ENCODE measurements at places on chromosomes 11 and 22. TPM values are rescaled to one million over a fixed set of nuclear protein-coding genes. Genes with fewer than 3 reads are reported as not detected.

Gene PHLDB1
- polyA plus RNA-seq: 42.1 TPM

Gene CATSPERZ
- 0.15 TPM for polyA plus RNA-seq

Gene LARGE2
- 3.6 TPM for polyA plus RNA-seq

GRCh38 chr22:20442485-20443284, 5.1 kb upstream of the SCARF2 start:
- DNase-seq: no peak

DNA sequence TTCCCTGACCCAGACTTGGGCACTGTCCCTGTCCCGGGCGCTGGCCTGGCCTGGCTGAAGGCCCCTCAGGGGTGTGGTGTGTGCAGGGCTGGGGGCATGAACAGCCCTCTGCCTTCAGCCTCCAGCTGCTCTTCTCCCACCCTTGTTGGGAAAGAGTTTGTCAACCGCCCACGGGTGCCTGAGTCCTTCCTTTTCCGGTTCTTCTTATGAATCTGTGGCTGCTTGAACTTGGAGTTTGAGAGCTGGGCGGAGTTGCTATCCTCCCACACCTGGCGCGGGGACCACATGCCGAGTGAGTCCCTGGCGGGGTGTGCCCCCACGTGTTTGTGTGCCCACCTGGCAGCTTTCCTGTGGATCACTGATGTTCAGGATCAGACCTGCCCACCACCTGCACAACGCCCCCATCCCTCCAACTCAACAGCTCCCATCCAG, 13.4 kb downstream of the NFAM1 start:
- no peak for DNase-seq

DNA sequence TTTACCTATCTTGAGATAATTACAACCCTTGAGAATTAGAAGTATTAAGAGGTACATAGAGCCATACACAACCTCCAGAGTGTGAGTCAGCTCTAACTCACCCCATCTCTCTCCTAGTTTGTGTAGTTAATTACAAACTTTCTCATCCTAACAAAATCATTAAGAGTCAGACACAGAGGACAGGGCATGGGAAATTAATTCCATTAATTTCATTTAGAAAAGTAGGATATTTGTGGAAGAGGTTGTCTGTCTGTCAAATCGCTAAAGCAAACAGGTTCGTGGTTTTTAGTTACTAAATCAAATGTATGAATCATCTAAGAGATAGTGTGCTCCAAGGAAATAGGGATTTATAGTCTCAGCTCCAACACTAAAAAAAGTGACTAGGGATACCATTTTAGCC, 1261.4 kb upstream of the TENM4 start:
- DNase-seq: no peak

GRCh38 chr22:22616636-22617035, 27.8 kb upstream of the GGTLC2 start:
- peak; percentile 17 for DNase-seq

Gene SYCE3
- not detected for polyA plus RNA-seq

Gene CFAP300
- polyA plus RNA-seq: 1.9 TPM

GRCh38 chr11:36186340-36187175, 102.7 kb downstream of the COMMD9 start:
- DNase-seq: no peak

Gene DCPS
- 10.6 TPM for polyA plus RNA-seq

Gene RBFOX2
- 67.0 TPM for polyA plus RNA-seq

GRCh38 chr11:88508418-88508758, 170.9 kb upstream of the CTSC start:
- DNase-seq: no peak

Gene NAALAD2
- 5.1 TPM for polyA plus RNA-seq

DNA sequence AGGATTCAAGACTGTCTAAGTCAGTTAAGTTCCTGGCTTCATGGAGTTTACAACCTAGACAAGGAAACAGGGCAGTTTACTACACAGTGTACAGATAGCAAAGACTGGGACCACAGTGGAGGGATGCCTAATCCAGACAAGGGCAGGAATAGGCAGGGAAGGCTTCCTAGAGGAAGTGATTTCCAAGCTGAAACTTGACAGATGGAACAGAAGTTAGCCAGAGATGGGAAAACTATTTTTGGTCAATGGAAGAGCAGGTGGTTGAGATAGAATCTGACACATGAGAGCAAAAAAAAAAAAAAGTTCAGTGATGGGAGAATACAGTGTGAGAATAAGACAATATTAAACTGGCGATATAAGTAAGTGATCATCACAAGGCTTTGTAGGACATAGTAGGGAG, 1.3 kb downstream of the COA4 start:
- no peak for DNase-seq

Gene MPZL2
- polyA plus RNA-seq: 32.8 TPM

DNA sequence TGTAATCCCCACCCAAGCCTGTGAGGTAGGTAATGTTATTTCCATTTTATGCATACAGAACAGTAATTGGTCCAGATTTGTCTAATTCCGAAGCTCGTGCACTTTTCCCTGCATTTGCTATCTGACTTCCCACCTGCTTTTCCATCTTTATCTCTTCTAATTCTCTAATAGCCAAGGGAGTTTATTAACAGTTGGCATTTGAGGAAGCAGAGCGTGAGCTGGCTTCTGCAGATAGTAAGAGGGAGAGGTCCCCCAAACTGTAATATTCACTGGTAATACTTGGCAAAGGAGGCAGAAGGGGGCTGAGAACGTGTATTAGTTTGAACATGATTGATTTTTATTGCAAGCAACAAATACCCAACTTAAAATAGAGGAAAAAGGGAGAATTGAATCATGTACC, 110.8 kb upstream of the SPON1 start:
- DNase-seq: no peak

DNA sequence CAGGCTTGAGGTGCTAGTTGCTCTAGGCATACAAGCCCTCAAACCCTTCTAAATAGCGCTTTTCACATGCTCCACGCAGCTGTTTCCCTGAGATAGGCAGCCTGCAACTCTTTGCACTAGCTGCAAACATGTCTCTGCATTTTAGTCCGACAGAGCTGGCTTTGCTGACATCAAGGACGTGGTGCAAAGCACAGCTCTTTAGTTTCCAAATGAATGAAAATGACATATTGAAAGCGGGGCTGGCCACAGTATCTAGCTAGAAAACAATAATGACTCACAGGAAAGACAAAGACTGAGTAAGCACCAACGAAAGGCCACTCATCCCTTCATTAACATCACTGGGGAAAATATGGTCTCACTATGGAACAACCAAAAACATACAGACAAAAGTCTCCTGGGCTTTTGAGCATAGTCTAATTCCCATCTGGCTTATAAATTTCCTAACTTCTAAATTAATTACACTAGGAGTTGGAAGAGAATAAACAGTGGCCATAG, 15.3 kb upstream of the ZC3H12C start:
- no peak for DNase-seq

DNA sequence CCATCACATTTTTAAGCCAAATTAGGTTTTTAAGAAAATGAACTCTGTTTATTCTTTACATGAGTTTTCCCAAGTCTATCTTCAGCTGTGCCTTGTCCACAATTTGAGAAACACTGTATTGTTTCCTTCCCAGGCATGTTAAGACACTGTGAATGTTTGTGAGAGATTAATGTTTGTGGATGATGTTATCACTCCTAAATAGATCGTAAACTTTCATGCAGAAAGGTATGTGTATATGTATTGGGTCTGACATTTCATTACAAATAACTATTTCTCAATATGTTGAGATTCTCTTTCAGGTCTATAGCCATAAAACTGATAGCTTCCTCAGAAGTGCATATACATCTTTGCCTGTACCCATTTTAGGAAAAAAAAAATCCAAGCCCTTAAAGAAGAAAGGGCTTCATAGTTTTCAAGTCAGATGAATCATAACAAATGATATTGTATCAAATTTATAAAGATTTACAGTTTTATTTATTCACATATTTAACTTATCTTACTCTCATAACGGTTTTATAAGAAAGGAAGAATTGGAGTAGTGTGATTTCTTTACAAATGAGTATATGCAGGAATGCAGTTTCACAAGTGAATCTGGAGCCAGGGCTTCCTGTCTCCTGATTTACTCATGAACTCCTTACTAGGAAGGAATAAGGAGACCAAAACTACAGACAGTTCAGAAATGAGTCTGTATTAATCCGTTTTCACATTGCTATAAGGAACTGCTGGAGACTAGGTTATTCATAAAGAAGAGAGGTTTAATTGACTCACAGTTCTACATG, 11.2 kb downstream of the OR8D1 start:
- no peak for DNase-seq

- no peak for DNase-seq
These were observed 47.0 kb upstream of the ISX start for GRCh38 chr22:35018995-35019394.

Gene SLC7A4
- polyA plus RNA-seq: 31.4 TPM

DNA sequence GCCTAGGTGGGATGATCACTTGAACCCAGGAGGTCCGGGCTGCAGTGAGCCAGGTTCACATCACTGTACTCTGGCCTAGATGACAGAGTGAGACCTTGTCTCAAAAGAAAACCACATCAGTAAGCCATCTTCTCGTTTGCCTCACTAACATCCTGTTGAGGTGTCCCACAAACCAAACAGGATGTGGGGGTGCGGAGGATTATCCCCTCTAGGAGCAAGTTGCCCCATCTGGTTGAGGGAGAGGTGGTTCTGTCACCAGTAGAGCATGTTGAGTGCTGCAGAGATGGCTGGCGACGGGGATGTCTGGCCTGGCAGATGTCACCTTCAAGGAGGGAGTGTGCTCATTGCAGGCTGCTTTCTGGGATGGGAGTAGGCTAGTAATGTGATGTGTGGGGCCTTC, 72.4 kb downstream of the ZNRF3 start:
- DNase-seq: no peak

Gene BLID
- not detected for polyA plus RNA-seq

GRCh38 chr11:30225642-30226041, 5.2 kb upstream of the FSHB start:
- DNase-seq: no peak

DNA sequence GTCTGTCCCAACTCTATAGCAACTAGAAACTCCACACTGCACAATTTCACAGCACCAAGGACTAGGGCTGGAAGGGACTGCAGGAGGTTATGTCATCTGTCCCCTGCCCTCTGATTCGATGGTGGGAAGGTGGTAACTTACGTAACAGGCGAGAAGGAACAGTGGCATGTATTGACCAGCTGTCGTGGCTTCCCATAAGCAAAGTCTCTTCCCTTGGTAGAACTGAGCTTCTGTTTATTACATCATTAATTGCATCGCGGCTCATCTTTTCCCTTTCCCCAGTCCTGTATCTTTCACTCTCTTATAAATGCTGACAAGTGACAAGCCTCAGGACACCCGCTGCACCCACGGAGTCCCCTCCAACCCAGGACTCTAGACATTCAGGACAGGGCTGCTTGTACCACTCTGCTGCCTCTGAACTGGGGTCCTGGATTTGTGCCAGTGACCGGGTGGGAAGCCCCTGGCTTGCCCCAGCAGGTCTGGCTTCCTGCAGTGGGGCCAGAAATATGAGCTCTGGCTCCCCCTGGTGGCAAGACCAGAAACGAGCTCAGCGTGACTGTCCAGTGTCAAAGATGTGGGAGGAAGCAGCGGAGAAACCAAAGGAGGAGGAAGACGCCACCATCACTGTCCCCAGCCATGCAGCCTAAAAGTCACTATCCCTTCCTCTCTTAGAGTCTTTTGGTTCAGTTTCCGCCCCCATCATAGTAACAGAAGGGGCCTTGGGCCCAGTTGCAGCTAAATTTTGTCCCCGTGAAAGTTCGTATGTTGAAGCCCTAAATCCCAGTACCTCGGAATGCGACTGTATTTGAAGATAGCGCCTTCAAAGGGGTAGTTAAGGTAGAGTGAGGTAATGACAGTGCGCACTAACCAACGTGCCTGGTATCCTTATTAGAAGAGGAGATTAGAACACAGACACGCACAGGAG, 84.5 kb downstream of the ISX start:
- DNase-seq: peak; percentile 41

DNA sequence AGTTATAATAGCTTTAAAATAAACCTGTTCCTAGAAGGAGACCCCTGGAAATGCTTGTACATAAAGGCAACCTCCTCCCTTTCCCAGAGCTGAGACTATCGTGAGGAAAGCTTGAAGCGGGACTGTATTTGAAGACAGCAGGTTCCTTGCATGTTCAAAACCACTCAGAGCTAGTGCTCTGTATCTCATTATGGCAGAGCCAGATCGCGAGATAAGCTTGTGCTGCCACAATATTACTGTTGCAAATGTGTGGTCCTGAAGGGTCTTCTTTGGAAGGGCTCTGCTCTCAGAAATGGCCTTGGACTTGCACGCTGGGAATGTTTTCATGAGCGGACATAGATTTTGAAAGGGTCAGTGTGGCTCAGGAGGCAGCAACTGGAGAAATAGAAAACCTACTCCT, 168.2 kb downstream of the KIRREL3 start:
- DNase-seq: no peak

DNA sequence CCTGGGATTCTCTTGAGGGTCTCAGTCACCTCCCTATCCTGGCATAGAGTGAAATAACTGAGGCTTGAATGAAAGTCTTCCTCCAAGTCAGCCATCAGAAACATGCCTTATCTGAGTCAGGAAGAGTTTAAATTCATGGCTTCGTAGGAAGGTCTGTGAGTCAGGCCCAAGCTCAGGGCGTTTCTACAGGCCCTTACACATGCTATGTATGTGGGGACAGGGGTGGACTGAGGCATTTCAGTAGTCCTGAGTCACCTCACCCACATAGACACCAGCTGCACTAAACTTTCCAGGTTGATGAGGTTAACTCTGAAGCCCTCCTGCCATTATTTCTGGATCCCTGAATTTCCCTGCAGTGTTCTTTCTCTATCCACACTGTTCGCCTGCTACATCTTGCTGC, 134.6 kb upstream of the RCN1 start:
- no peak for DNase-seq

GRCh38 chr22:47144791-47145425, 382.5 kb downstream of the TBC1D22A start:
- DNase-seq: no peak

Gene KRTAP5-3
- polyA plus RNA-seq: not detected

GRCh38 chr22:46071451-46072109, 78.7 kb upstream of the PPARA start:
- peak; percentile 72 for DNase-seq

DNA sequence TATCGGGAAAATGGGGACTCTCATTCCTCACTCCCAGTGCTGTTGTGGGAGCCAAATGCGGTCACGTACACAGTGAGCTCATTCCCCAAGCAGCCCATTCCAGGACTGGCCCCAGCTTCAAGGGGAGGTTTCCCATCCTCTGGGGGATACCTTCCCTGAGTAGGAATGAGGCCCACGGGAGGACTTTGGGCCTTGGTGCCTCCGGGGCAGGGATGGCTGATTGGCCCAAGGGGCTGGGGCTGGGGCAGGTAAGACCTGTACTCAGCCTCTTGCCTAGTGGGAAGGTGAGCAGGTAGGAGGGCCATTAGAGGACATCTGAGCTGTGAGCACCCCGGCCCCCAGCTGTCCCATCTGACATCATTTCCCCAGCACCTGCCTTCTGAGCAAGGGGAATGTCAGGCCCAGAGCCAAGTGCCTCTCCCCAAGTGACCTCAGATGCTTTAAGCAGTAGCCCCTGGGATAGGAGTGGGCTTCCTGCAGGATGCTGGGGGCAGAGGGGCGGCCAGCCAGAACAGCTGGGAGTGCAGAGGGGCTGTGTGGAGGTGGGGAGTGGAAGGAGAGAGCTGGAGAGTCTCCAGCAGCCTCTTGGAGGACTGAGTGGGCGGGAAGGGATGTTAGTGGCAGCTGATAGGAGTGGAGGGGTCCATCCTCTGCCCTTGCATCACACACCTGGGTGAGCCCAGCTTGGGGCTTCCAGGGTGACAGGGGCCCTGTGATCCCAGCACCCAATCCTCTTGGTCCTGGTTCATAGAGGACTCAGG, 58.4 kb downstream of the CD82 start:
- peak; percentile 56 for DNase-seq

- no peak for DNase-seq
These were observed 10.4 kb downstream of the ATXN10 start for GRCh38 chr22:45682064-45682463.

Measured in large intestine (tissue), 12 donors.